Fibroblast of skin of left biceps (primary cell): ENCODE measurements at places on chromosomes 3 and 15.
A peak's percentile ranks its signal among the peaks of the same experiment; 100 is the strongest.

DNA sequence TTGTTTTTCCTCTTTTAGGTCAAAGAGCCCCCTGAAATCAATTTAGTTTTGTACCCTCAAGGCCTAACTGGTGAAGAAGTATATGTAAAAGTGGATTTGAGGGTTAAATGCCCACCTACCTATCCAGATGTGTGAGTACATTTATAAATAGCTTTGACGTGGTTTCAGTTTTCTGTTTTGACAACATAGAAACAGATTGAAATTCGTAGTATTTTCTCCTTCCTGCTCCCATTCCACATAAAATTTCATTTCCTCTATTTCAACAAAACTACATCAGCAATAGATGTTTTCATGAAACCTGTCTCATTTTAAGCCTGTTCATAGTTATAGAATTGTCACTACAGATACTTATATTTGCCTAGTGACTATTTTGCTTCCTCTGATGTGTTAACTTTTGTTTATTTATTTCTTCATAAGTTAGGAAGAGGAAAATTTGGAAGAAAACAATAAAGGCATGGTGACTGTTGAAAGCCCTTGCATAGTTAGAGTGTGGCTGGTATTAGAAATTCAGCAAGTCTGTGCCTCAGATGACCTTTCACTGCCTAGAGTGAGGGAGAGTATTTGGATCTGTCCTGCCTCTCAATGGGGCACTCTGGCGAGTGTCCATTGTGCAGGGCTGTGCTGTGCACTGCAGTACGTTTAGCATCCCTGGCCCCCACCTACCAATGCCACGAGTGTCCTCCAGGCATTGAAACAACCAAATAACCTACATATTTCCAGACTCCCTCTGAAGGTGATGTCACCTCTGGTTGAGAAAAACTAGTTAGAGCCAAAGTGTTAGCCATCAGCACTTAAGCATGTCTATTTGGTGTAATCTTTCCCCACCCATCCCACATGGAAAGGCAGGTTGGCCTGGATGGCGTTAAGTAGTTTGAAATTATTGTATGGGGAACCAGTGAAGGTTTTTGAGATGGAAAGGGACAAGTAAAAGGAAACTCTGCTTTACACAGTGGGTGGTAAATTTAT lies 5.9 kb downstream of the EIF2AK4 start:
- no peak for DNase-seq

DNA sequence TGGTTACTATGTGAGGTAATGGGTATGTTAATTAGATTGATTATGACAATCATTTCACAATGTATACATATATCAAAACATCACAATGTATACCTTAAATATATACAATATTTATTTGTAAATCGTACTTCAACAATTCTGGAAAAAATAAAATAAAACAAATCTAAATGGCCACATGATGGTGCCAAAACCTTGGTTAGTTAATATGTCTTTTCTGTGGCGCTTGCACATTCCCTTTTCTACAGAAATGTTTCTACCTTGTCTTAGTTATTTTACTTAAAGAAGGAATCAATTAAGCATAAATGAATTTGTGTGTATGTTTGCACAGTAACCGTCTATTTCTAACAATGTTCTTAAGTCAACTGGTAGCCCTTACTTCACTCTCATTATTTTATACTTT lies 53.4 kb downstream of the OXSM start:
- DNase-seq, result no peak

DNA sequence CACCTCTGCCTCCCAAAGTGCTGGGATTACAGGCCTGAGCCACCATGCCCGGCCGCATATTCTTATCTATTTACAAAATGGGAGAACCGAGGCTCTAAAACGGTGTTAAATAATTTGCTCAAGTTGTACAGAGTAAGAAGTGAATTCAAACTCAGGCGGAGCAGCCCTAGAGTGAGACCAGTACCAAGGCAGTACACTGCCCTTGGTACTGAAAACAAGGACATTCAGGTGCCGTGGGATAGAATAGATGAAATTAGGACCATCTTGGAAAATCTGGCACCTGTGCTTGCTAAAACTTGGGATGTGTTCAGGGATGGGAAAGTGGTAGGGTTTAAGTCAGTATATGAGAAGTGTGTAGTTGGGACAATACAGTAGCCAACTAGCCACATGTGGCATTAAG lies 100.7 kb downstream of the MYRIP start:
- no peak for DNase-seq

DNA sequence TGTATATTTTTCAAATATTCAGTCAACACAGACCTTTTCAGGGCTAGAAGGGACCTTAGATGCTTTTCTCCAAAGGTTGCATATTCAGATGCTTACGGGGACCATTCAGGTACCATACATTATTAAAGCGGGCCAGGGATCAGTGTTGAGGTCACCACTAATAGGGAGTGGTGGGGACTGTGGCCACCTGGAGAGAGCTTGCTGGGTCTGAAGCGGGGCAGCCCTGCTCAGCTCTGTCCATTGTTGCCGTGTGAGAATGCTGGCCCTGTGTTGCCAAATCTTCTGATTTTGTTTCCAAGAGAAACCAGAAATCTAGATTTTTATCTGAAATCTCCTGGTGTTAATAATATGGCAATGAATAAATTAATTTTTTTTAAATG lies 23.7 kb downstream of the ABHD2 start:
- no peak for DNase-seq

GRCh38 chr15:80776420-80777045 lies 2.6 kb upstream of the CEMIP start:
- DNase-seq, result peak; percentile 55
